Stimulated activated CD8-positive, alpha-beta memory T cell treated with anti-CD3 and anti-CD28 coated beads, Interleukin-2, amount 100 ng/mL, for 1 hour (primary cell): ENCODE measurements at places on chromosomes 13 and 19.

DNA sequence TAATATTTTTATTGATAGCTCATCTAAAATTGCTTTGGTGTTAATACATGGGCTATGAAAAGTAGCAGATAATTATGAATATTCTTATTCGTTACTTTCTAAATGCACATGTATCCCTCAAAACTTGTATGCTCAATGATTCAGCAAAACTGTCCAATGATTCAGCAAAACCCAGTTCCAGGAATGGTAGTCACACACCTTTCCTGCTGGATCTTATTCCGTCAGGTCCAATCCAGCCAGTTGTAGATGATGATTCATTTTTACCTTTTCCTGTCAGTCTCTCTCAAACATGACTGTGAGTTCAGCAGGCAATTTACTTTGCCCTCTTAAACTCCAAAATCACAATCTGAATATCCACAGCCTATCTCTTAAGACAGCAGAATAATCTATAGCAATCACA is 1082.6 kb downstream of the EFNB2 start:
- DNase-seq = no peak

GRCh38 chr13:25843692-25844091 is 208.1 kb downstream of the SHISA2 start:
- no peak for DNase-seq

- no peak for DNase-seq
Measured at GRCh38 chr19:7333198-7334118, 15.3 kb upstream of the ARHGEF18 start.

DNA sequence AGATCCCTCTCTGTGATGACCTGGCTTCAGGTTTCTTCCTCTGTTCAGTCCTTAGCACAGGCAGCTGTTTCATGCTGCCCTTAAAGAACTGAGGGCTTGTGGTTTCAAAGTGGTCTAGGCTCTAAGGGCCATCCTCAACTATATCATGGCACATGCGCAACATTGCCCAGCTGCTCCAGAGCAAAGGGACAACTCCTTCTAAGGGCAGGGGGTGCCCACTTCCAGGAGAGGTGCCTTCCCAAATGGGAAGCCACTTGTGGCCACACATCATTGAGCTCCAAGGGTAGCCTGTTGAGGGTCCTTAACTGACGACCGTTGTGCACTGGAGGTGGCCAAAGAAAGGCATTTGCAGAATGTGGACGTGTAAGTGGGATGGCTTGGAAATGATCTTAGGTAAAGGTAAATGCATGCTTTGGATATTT is 7.3 kb downstream of the GPR183 start:
- DNase-seq = no peak

- no peak for DNase-seq
Measured at GRCh38 chr13:93539914-93540313, 313.3 kb downstream of the GPC6 start.

DNA sequence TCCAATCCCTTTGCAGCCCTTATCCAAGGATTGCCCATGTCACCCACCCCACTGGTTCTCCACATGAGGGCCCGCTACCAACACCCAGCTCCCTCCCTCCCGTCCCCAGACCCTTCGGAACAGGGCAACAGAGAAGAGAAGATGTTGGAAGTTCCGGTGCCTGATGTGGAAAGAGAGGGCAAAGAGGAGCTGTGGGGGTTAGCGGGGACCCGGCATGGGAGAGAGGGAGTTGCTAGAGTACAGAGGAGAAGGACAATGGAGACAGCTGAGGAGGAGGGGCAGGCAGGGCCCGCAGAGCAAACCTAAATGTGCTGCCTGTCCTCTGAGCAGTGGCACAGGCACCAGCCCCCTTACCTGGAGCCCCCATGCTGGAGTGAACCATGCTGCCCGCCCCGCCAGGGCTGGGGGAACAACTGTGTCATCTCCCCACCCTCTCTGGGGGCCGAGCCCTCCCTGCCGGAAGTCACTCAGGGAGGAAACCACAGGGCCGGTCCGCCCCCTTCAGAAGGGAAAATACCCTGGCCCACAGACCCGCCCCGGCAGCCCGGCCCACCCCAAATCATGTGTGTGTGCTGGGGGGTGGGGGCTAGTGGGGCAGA is at the start of gene POU2F2:
TSS of gene POU2F2 (minus strand) at position 417 of the 599 bp plus-strand sequence. CDS start at position 382, 35 bp downstream.
- DNase-seq = peak; percentile 85

DNA sequence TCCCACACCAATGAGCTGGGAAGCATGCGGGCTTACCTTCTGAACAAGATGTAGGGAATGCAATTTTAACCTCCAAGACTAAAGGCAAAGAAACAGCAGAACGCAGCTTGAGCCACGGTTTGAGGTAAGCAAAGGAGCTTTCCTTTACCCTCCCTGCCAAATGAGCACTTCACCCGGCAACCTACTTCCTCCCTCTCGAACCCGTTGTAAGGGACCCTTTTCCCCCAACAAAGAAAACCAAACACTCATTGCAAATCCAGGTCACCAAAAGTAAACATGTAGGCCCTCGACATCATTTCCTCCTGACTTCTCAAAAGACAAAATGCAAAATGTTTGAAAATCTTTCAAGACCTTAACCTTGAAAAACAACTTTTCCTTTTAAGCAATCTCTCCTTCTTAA is 65.3 kb downstream of the ABCC4 start:
- DNase-seq = no peak

- DNase-seq = no peak
Measured at GRCh38 chr13:46647512-46648065, 94.6 kb downstream of the LRCH1 start.

DNA sequence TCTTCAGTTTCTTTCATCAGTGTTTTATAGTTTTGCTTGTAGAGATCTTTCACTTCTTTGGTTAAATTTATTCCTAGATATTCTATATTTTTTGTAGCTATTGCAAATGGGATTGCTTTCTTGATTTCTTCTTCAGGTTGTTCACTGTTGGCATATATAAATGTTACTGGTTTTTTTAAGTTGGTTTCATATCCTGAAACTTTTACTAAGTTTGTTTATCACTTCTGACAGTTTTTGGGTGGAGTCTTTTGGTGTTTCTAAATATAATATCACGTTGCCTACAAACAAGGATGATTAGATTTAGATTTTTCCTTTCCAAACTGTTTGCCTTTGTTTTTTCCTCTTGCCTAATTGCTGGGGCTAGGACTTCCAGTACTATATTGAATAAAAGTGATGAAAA is 109.7 kb downstream of the PAN3 start:
- DNase-seq = no peak

GRCh38 chr13:87678372-87678752 is 7.2 kb downstream of the SLITRK5 start:
- no peak for DNase-seq

GRCh38 chr13:98447881-98448641 is 128.8 kb downstream of the STK24 start:
- no peak for DNase-seq

GRCh38 chr19:14700711-14701375 is 11.0 kb downstream of the ZNF333 start:
- no peak for DNase-seq

- no peak for DNase-seq
Measured at GRCh38 chr13:90551253-90551652, 796.2 kb upstream of the MIR17HG start.

DNA sequence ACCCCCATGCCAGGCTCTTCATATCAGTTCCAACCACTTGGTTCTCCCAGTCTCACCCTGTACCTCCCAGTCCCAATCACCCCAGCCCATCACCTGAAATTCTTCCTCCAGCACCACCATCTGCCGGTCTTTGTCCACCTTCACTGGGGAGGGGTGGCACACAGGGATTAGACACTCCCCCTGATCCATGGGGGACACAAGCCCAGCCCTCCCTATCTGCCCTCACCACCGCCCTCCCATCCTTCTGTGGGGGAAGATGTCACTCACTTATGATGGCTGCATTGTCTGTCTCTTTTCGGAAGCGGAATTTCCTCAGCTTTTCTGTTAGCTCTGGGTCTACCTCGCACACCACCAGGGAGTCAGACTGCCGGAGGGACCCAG is 685 bp downstream of the GMFG start:
- DNase-seq = no peak
